ENCODE measurements at places on chromosomes 1 and 21. TPM values are rescaled to one million over a fixed set of nuclear protein-coding genes. Genes with fewer than 3 reads are reported as not detected.

The TRIM67 gene
- 0.39 TPM for total RNA-seq

The IL10 gene
- total RNA-seq = not detected

The TRIM17 gene
- total RNA-seq = 1.8 TPM

The C1orf21 gene
- 31.8 TPM for total RNA-seq

DNA sequence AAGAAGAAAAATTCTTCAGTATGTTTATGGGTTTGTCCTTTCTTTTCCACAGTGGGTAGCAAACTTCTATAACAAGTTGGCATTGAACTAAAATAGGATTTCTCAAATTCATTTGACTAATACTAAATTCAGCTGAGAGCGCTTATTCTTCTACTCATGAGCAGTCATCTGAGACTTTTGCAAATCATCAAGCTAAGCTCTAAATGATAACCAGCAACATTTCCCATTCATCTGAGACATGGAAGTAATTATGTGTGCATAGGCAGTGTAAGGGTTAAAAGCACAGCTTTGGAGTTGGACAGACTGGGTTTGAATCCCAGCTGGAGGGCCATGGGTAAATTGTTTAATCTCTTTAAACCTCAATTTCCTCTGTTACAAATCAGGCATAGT is 18.3 kb upstream of the CNR2 start:
- no peak overlapping the region for H3K4me3 ChIP-seq
- H3K36me3 ChIP-seq = no peaks in the 10 kb centered on the region
- DNase-seq = no peak
- H3K27me3 ChIP-seq = peaks cover 20% of the 10 kb centered on the region

- H3K27ac ChIP-seq = peak overlapping the region; percentile 98
- peaks cover 7% of the 10 kb centered on the region for H3K36me3 ChIP-seq
- DNase-seq = peak; percentile 97
- H3K4me3 ChIP-seq = peak overlapping the region; percentile 88
- H3K27me3 ChIP-seq = no peaks in the 10 kb centered on the region
Observed at GRCh38 chr1:155983191-155984024, 5.1 kb upstream of the ARHGEF2 start.
